ENCODE measurements at places on chromosomes 6 and 20. TPM values are rescaled to one million over a fixed set of nuclear protein-coding genes. Genes with fewer than 3 reads are reported as not detected.

TSBP1 gene
- not detected for total RNA-seq

UST gene
- total RNA-seq, result 25.0 TPM

ALDH5A1 gene
- 7.7 TPM for total RNA-seq

RAD21L1 gene
- total RNA-seq, result not detected

PGC gene
- total RNA-seq, result not detected

SMLR1 gene
- not detected for total RNA-seq

SIRPB2 gene
- total RNA-seq, result 1.8 TPM

DNA sequence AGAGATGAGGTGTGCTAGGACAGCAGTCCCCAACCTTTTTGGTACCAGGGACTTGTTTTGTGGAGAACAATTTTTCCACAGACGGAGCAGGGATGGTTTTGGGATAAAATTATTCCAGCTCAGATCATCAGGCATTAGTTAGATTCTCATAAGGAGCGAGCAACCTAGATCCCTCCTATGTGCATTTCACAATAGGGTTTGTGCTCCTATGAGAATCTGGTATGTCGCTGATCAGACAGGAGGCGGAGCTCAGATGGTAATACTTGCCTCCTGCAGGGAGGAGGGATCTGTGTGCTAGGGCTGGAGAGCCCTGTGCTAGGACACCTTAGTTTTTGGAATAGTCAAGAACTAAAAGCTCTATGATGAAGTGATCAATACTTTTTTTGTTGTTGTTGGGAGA is 2.5 kb downstream of the SMIM13 start:
- DNase-seq, result no peak

DNA sequence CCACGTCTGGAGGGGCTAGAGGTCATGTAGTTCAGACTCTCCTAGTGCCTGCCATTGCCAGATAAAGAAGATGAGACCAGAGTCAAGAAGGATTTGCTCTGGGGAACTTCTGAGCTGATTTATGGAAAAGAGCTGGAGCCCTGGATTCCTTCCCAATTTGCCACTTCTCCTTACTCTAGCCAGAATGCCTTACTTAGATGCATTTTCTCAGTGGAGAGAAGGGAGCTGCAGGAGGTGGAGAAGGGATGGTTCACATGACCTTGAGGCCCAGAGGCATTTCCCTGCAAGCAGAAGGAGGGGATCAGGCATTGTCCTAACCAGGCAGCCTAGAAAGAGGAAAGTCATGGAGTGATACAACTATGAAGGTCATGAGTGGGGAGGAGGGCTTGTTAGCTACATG is 122.2 kb downstream of the UNC5CL start:
- no peak for DNase-seq

DNA sequence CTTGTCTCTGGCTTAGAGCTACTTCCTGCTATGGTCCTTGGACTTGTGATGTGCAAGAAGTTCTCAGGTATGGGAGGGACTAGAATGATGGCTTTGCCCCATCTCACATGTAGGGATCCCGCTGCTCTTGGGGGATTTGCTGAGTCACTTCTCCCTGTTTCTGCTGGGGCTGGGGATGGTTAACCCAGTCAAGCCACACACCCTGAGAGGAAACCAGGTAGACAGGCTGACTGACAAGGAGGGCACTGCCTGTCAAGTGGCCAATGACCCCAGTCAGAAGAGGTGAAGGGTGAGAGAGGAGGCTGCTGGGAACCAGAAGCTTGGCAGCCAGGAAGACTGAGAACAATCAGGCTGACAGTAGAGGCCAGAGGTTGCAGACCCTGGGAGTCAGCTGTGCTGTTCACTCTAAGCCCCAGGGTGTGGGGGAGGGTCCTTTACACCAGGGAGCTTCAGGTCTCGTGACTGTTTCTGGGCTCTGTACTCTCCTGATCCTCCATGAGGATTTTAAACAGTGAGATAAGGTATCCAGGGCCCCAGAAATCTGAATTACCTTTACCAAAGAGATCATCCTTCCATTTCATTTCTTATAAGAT is 34.6 kb downstream of the HLA-F start:
- DNase-seq, result no peak

GRCh38 chr6:84967965-84968364 is 203.6 kb upstream of the TBX18 start:
- DNase-seq, result no peak

- no peak for DNase-seq
Measured at GRCh38 chr6:17159240-17159639, 57.4 kb downstream of the STMND1 start.

DNA sequence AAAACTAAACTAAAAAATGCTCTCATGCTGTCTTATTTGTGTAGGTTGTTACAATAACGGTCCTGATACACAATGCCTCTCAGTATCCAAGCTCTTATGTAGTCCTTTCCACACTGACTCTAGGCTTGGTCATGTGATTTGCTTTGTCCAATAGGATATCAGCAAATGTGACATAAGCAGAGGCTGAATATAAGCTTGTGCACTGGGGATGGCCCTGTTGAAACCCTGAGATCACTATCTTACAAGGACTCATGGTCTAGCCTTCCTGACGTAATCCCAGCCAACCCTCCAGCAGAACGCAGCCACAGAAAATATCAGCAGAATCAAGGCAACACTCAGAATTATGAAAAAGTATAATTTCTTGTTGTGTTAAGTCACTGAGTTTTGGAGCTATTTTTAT is 145.1 kb upstream of the CCN2 start:
- DNase-seq, result peak; percentile 58

DNA sequence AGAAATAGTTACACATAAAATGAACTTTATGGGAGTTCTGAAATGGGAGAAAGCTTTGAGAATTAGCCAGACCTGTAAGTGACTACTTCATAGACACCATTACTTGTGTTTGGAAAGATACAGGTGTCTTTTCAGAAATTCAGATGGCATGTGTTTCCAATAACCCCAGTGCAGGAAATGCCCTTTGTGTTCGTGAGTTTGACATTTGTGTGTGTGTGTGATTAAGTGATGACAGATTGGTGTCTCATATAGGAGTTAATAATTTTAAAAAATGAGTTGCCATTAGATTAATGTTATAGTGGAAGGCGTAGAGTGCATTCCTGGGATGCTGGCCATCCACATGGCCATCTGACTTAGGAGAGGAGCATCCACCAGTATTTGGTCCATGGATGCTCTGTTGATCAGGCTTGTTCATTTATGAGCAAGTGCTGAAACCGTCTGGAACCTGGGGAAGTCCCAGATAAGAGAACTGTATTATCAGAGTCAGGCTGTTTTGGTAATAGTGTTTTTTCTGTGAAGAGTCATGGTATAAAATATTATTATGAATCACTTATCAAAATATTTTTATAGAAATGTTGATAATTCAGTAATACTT is 3.1 kb downstream of the STK4 start:
- no peak for DNase-seq

DNA sequence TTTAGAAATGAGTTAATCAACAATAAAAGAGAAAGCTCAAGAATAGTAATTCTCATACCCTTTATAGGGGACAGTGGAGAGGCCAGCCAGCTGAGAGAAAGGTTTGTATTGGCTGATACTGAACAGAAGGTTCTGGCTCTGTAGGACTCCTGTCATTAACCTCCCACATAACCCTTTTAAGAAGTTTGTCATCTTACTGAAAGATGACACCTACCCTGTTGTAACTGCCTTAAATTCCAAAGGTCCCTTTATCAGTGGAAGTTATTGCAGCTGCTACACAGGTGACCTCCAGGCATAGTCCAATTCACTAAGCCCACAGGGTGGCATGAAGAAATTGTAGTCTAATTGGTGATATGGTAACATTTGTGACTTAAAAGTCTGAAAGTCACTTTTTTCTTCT is 790.1 kb downstream of the TENT5A start:
- no peak for DNase-seq

DNA sequence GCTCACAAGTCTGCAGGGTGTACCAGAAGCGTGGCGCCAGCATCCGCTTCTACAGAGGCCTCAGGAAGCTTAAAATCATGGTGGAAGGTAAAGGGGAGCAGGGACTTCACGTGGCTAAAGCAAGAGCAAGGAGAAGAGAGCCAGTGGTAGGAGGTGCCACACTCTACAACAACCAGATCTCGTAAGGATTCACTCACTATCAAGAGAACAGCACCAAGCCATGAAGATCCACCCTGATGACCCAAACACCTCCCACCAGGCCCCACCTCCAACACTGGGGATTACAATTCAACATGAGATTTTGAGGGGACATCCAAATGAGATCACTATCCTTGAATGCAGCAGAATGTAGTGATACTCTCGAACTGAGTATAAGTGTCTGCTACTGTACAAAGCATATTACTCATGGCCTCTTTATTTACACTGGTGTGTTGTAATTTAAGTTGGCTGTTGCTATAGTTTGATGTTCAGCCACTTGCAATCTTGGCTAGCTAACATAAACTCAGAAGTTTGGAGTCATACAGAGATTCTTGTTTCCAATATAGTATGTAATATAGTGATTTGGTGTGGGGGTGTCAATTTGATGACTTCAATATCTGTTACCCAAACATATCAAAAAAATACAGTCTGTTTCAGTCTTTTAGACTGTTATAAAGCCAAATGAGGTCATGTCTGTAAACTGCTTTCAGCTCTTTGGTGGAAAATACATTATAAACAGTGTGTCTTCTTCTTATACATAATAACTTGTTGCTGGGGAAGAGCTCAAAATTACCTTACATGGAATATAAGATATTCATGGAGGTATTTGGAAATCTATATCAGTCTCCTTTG is 39.4 kb upstream of the MYLIP start:
- peak; percentile 31 for DNase-seq

DNA sequence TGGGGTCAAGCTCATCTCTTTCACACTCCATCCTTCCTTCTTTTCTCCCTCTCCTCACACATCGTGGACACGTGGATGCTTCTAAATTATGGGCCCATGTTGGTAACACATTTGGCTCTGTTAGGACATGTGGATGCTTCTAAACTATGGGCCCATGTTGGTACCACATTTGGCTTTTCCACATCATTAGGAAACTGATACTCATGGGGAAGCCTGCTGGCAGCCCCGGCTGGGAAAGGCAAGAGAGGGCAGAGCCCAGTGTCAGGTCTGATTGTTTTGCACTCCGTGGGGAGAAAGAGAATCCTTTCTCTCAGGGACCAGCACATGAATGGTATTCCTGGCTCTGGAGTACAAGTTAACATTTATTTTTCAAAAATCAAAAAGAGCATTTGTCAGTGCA is 4.0 kb upstream of the CST1 start:
- no peak for DNase-seq

- no peak for DNase-seq
Measured at GRCh38 chr6:169425628-169426370, 172.2 kb upstream of the THBS2 start.

DNA sequence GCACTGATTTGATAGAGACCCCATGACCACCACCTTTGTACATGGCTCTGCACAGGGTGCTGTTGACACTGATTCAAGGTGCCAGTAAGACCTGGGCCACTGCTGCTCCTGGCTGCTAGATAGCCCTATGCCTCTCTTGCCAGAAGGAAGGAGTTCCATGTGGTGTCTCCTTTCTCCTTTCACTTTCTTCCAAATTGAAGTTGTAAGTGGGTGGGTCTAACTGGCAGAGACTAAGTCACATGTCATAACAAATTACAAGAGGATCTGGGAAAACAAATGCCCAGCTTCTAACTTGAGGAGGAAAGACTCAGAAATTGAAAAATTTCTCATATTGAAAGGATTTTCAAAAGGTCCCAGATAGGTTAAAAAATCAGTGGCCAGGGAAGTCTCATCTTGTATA is 116.8 kb downstream of the TFAP2B start:
- DNase-seq, result peak; percentile 12

DNA sequence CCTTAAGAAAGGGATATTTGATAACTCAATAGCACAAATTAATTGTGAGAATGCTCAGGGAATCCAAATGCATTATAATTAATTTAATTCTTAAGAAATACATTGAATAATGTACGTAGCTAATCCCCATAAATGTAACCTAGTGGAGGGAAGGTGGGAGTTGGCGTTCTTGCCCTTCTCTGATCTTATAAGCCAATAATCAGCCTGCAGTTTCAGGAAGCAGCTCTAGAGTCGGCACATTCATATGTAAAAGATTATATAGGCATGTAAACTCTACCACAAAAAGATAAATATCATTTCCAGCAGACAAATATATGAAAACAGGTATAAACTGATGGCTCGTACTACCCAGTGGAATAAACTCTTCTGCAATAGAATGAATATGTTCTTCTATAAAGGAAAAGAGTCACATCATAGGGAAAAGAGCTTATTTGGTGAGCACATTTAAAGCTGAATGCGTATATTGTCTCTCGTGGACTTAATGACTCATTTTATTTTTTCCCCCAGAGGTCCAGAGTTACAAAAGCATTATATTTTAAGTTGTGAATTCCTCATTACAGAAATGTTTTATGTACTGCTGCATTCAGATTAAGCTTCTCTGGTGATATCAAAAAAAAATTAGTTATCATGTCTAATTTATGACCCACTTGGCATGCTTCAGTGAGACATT is 112.2 kb downstream of the TFAP2A start:
- DNase-seq, result no peak

DNA sequence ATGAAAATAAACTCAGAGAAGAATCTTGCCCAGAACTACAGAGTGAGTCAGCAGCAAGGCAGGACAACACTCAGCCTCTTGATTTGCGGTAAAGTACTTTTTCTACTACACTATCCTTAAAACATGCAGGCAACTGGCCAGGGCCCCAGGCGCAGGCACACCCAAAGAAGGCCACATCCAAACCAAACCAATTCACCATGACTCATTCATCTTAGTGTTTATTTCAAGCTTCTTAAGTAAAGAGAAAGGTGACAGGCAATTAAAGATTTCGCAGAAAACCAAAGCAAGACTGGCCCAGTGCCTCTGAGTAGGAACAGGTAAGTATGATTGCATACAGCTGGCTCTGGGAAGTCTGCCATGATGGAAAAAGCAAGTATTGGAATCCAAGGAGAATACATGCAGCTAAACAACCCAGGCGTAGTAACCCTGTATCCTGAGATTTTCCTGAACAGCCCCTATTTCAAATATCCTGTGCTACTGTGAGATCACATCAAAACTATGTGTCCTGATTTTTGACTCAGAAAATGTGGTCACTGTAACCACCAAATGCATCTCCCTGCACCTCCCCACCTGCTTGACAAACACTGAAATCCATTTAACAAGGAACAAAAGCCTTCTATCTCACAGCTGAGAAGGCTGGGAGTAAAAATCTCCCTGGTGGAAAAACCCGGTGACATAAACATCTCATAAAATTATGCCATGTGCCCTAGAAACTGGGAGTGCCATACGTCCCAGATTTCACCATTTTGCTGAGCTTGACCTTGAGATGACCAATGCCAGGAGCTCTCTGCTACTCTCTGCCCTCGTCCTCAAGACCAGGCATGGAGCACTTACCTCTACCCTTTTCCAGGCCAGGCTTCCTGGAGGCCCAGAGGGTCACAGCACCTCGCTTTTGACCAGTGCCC is 12.4 kb downstream of the WFDC3 start:
- DNase-seq, result peak; percentile 89

DNA sequence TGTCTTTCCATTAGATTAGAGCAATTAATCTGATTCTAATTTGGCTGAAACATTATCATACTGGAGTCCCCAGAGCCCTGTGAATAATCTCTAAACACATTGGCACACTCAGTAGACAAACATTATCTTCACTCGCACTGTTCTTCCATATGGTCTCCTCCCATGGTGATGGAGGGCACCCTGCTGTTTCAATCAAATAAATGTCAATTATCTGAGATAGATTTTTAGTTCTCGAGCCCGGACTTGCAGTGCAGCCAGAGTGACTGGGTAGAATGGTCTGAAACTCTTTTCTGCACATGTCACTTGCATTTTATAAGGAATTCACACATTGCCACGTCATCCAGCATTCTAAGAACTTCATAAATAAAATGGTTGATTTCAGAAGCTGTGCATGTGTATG is 90.6 kb upstream of the MAP3K7 start:
- DNase-seq, result no peak
